ENCODE measurements at places on chromosomes 5 and 9.

GRCh38 chr5:167217097-167217743 is 1074.2 kb upstream of the WWC1 start:
- no peak for DNase-seq

GRCh38 chr9:123319541-123320339 is 36.3 kb upstream of the CRB2 start:
- no peak for DNase-seq

DNA sequence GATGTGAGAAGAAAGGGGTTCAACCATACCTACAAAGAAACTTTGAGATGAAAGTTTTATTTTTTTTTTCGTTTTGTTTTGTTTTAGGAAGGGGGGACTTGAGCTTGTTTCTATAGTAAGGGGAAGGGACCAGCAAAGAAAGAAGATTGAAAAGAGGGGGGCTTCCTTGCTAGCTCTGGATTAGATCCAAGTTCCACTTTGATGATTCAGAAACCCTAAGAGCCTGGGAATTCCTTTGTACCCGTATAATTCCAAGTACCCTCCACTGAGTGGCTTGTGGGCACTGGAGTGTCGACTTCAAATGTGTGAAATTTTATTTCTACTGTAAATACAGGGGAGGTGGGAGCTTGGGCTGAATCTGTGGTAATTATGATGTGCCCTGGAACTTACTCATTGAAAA is 10.9 kb downstream of the MAMDC2 start:
- no peak for DNase-seq

DNA sequence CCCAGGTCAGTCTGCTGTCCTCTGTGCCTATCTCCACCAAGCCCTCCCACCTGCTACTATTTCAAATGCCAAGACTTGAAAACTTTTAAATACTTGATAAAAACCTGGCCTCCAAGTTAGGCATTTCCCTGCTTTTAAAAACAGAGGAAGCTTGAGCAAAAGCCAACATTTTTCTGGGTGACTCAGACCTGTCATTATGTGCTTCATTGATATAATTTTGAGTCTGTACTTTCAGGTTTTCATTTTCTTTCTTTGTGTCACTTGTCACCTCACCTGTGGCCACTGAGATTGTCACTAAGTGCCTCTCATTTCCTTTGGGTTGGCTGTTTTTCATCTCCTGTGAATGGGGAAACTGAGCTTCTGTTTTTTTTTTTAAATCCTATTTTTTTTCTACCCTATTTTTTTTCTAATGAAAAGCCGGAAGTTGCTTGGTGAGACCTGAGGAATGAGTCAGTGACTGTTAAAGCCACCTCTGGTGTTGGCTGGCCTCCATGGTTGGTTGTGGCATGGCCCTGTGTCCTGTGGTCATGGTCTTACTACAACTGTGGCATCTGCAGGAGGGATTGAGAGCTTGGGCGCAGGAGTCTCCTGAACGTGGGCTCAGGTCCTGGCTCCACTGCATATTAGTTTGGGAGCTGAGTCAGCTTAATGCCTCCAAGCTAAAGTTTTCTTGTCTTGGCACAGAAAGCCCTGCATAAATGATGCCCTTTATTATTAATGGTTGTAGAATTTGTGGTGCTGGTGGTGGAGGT is 56.7 kb downstream of the ARHGAP26 start:
- peak; percentile 28 for DNase-seq

DNA sequence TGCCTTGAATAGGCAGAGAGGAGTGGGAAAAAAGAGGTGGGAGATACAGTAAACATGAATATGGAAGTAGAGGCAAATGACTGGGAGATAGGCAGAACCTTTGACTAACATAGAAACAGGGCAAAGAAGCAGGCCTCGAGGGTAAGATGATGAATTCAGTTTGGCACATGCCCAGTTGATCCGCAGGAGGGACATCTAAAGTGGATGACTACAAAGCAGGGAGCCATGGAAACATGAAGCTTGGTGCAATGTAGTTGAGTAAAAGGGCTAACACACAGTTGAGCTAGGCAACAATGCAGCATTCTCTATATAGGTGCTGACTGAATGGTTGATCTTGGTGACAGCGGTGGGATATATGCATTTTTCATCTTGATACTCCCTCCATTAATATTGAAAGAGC is 253.8 kb downstream of the DMRT2 start:
- no peak for DNase-seq

DNA sequence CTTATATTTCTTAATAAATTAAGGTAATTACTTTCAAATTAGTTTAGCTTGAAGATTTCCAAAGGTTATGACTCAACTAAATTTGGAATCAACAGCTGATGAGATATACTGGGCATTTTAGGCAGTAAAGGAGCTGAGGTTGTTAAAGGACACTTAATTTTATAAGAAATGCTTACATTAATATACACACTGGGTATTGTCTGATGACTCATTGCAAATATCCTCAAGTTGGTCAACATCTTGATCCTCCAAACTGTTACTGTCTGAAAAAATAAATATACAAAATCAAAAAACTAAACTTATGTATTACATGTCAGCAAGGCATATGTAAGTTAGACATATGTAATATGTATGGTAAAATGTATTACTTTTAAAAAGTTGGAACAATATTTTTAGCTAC is 3.4 kb downstream of the GFM2 start:
- DNase-seq = peak; percentile 12

GRCh38 chr9:78549711-78550110 is 252.8 kb downstream of the PSAT1 start:
- DNase-seq = no peak

GRCh38 chr9:3006851-3007250 is 163.0 kb upstream of the PUM3 start:
- DNase-seq = no peak

GRCh38 chr5:131200560-131200959 is 29.8 kb downstream of the LYRM7 start:
- DNase-seq = no peak

DNA sequence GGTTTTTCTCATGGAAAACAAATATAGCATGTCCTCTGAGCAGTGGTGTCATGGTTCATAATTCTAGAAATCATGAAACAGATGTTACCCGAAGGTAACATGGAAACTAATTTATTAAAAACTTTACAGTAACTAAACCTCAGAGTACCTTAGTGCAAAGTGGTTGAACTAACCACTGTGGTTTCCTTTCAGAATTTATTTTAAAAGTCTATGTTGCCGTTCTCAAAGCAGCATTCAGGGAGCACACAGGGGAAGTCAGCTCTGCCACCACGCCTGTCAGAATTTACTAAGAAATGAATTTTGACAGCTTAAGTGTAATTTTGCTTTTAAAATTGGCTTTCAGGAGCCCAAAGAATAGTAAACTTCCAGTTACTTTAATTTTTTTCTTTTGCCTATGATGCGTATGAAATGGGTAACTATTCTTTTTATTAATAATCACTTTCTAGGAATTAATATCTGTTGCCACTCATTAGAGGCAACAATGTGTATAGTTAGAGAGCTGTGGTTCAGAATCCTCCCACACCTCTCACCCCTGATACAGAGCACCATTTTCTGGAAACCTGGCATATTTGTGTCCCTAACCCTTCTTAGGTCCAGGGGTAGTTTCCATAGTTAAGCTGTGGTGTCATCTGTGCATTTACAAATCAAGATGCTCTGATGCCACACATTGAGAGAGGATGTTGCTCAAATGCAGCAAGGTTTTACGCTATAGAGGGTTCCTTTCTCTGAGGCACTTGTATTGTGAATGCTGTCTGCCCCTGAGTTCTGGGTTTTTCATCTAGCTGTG is 202.6 kb downstream of the ZSWIM6 start:
- no peak for DNase-seq

DNA sequence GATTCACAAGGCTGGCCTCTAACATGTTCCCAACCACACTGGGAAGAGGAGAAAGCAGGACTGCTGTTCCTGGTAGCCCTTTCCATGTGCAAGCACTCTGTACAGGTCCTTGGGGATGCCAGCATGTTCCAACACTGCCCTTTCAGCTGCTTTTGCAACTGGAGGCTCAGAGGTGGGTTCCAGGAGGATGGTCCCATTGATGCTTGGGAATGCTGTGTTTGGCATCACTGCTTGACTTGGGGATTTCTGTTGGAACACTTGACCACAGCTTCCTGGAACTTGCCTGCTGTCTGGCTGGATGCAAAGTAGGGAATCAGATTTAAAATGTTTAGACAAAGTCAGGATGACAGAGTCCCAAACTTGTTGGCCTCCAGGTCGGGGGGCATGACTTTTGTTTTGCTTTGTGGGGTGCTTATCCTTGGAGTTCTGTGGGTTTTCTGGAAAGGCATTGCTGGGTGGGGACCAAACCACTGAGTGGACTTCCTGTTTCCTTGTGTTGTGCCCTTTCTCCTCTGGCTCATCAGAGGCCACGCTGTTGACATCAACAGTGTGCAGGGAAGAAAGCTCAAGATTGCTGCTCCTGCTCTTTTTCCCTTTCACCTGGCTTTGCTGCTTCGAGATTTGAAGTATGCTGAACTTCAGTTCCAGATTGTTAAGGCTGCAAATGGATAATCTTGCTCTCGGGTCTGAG is 148.5 kb upstream of the RPS23 start:
- no peak for DNase-seq

DNA sequence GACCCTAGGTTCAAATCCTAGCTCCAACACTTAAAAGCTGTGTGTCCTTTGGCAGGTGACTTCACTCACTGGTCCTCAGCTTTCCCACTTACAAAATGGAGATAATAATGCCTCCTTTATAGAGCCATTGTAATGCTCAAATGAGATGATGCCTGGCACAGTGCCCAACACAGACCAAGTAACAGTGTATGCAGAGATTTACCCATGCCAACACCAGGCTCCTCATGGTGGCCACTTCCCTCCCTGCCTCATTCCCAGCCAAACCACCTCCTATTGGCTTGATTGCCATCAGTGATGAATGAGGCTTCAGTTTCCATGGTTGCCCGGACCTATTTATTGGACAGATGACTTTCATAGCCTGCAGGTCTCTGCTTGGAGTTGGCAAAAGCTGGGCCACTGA is 469.4 kb downstream of the CDK5RAP2 start:
- no peak for DNase-seq

GRCh38 chr5:73135429-73136054 is 15.2 kb downstream of the TMEM171 start:
- peak; percentile 25 for DNase-seq

GRCh38 chr9:70111042-70111602 is 67.5 kb downstream of the MAMDC2 start:
- peak; percentile 76 for DNase-seq

DNA sequence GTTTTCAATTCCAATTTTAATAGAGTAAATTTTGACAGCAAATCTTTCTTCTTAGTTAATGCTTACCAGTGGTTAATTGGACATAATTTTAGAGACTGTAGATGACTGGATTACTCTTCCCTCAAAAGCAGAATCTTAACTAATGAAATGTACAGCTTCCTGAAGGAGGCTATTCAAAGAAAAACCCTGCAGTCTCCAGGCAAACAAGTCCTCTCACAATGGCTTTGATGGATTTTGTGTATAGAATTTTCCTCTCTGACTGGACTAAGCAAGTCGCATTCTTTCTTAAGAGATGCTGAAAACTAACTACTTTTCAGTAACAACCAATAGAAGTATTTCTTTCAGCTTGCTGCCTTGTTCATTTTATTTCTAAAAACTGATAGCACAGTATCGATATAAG is 35.7 kb upstream of the TMED7 start:
- DNase-seq = no peak

DNA sequence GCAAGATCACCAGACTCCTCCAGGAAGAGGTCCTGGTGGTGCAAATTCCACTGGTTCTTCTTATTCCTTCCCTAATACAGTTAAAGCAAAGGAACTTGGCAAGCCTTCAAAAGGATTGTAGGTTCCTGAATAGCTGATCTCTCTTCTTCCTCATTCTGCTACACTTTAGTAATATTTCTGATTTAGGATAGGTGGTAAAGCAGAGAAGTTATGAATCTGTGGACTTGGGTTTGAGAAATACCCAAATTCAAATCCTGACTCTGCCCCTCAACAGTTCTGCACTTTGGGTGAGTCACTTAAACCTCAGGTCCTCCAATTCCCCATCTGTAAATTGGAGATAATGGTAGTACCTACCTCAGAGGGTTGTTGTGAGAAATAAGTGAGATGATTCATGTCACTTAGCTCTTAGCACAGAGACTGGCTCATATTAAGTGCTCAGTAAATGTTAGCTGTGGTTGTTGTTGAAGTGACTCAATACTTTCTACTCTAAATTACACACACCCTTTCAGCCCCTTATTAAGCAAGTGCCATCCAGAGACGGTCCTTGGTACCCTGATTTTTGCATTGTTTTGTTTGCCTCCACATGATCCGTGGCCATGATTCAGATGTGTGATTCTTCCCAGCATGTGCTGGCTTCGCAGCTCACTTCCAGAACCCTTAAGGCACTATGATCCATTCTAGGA is 5.2 kb downstream of the SH3RF2 start:
- no peak for DNase-seq

DNA sequence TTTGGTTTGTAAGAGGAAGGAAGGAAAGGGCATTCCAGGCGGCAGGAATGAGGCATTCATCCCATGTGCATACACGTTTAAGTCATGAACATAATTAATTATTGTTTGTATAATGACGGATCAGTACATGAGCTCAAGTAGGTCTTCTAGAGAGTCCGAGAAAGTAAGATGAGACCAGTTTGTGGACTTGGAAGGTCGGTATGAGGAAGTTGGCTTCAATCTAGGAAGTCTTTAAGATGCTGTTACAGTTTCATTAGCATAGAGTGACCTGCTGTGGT is 2.1 kb downstream of the GTF3C4 start:
- peak; percentile 20 for DNase-seq

- peak; percentile 20 for DNase-seq
Measured at GRCh38 chr9:88084357-88085183, 53.7 kb downstream of the SPATA31C2 start.

GRCh38 chr5:167440846-167441245 is 850.6 kb upstream of the WWC1 start:
- no peak for DNase-seq

- peak; percentile 49 for DNase-seq
Measured at GRCh38 chr5:151751091-151751490, 7.3 kb downstream of the ATOX1 start.

- DNase-seq = no peak
Measured at GRCh38 chr5:44189255-44189654, 200.0 kb downstream of the FGF10 start.

DNA sequence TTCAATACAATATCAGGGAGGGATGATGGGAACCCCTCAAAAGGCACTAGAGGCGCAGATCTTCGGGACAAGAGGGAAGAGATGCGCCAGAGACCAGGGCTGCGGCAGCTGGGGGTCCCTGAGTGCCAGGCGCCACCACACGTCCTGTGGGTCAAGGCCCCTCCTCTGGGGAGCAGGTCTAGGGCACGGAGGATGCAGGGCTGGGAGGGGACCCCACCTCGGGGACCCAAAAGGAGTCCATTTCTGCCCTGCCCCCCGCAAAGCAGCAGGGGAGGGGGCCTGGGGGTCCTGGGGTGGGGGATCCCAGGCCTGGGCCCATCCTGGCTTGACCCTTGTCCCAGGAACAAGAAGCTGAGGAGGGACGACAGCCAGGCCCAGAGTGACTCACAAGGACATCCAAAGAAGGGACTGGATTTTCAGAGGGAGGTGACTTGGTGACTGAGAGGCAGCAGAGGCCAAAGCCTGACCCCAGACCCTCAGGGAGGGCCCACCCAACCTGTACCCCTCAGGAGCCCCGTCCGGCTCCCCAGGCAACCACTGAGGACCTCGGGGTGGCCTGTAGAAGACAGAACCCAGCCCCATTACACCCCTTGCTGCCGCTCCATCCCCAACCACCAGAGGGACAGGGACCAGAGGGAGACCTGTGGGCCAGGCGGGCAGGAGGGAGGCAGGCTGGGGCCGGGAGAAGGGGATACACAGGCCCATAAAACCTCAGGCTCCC is 54.2 kb downstream of the LRSAM1 start:
- DNase-seq = peak; percentile 40
